HCEC 1CT (cell line): ENCODE measurements at places on chromosomes 12 and 14.
A peak's percentile ranks its signal among the peaks of the same experiment; 100 is the strongest.

GRCh38 chr12:27185234-27186021 is 58.7 kb upstream of the STK38L start:
- peak; percentile 78 for DNase-seq

DNA sequence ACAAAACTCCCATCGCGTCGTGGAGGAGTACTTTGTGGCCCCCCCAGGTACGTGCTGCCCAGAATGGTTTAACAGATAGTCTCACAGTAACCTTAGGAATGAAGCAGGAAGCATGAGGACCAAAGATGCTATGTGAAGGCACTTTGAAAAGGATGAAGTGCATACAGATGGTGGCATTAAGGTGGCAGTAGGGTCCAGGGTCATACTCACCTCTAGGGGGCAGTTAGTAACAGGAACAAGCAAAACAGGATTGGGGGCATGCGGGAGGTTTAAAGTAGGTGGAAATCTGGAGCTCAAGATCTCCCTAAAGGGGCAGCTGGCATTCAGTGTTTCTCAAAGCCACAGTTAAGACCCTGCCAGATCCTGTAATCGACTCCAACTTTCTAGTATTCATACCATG is 10.9 kb downstream of the GATC start:
- no peak for DNase-seq

DNA sequence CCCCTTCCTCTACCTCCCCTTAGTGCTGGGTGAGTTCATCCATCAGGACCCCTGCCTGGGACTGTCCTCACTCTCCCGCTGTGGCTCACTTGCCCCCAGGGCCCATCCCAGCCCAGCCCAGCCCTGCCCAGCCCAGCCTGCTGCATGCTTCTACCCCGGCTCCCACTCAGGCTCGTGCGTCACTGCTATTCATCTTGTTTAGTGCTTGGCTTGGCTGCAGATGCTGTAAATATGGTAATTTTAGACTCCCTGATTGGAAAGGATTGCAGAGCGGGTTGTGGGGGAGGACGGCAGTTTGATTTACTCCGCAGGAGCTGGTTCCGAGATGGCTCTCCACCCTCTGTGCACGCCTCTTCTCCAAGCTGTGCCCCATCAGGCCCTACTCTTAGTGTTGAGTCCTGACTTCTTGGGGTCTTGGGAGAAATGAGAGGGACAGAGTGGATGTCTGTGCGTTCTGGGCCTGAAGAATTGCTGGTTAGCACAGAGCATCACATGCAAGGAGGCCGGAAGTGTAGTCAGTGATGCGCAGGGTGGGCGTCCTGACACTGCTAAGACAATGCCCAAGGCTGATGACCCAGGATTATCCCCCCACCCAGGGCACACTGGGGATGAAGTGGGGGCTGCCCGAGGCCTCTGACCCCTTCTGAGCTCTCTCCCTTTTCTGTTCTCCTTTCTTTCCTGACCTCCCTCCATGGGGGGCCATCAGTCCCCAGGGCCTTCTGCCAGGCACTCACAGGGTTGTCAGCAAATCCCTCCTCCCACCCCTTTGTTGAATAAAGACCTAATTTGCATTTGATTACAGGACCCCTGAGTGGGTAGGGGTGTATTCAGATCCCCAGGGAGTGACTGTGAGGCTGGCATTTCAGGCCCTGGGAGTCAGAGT is 244.4 kb downstream of the ZFP36L1 start:
- DNase-seq: peak; percentile 98

DNA sequence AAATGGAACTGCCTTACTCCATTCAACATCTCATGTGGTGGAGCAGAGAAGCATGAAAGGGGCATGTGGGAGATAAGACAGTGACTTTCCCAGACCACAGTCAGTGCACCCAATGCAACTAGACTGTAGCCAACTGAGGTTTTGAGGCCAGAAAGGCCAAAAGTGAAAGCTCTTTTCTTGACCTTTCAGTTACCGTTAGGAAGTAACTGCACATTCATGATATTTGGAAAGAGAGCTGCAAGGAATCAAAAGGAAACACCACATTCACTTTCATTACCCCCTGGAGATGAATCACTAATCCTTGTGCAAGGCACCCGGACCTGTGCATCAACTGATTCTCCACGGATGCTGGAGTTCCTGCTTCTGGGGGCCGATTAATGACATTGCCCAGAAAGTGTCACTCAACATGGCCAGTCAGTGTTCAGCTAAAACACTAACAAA is 72.9 kb upstream of the ELK3 start:
- no peak for DNase-seq

GRCh38 chr12:68406134-68406576 is 74.0 kb upstream of the MDM1 start:
- DNase-seq: peak; percentile 87

DNA sequence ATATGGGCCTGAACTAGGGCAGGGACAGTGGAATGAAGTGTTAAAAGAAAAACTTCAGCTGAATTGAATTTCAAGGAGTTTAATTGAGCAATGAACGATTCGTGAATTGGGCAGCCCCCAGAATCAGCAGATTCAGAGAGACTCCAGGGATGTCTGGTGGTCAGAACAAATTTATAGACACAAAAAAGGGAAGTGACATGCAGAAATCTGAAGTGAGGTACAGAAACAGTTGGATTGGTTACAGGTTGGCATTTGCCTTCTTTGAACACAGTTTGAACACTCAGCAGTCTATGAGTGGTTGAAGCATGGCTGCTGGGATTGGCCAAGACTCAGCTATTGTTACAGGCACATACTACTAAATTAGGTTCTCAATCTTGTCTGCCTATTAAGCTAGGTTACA is 9.7 kb upstream of the TBPL2 start:
- DNase-seq: no peak
